SJSA1 (cell line): ENCODE measurements at places on chromosomes 1 and 21.

- peaks cover 21% of the 10 kb centered on the region for H3K4me1 ChIP-seq
- peak; percentile 53 for DNase-seq
- peak overlapping the region; percentile 61 for H3K27ac ChIP-seq
- no peak overlapping the region for H3K4me3 ChIP-seq
- H3K36me3 ChIP-seq, result peaks cover 42% of the 10 kb centered on the region
These were observed 40.0 kb upstream of the IKBKE start for GRCh38 chr1:206430031-206430983.

DNA sequence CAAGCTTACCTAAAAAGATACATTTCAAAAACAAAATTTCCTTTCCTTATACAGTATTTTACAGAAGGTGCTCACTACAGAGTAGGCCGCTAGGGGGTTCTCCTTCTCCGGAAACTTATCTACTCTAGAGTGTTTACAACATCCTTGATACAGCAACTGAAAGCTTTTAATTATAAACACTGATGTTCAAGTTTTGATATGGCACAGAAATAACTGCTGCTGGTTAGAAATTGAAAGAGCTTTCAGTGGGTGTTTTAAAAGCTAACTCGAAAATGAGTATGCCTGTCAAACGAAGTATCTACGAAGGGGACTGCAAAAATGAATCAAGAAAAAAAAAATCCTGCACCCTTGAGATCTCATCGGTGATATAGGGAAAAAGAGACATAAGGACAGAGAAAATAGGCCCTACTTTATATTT, 1.0 kb downstream of the YOD1 start:
- peak; percentile 62 for DNase-seq
- peaks cover 49% of the 10 kb centered on the region for H3K36me3 ChIP-seq
- peaks cover 20% of the 10 kb centered on the region for H3K4me1 ChIP-seq
- peak overlapping the region; percentile 89 for H3K4me3 ChIP-seq
- peak overlapping the region; percentile 79 for H3K27ac ChIP-seq

DNA sequence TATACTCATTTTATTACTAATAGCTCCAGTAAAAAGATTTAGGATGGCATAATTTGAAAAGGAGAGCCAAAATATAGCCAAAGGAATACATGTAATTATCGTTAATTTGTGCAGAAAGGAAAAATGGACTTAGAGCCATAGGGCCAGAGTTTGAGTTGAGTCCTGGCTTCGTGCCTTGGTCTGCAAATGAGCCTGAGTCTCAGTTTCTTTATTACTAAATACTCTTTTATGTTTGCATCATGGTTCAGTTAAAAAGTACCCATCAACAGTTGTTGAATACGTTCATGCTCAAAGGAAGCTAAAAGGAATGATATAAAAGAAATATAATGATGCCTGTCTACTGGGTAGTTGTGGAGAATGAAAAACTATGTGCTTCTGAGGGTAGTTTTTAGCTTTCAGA, 155.7 kb upstream of the FAM78B start:
- H3K27ac ChIP-seq, result no peak overlapping the region
- no peaks in the 10 kb centered on the region for H3K4me1 ChIP-seq
- H3K4me3 ChIP-seq, result no peak overlapping the region

GRCh38 chr1:36650200-36651065, 167.7 kb upstream of the CSF3R start:
- no peak overlapping the region for H3K4me3 ChIP-seq
- H3K27ac ChIP-seq, result no peak overlapping the region
- DNase-seq, result peak; percentile 10
- H3K36me3 ChIP-seq, result no peaks in the 10 kb centered on the region
- peaks cover 36% of the 10 kb centered on the region for H3K27me3 ChIP-seq

DNA sequence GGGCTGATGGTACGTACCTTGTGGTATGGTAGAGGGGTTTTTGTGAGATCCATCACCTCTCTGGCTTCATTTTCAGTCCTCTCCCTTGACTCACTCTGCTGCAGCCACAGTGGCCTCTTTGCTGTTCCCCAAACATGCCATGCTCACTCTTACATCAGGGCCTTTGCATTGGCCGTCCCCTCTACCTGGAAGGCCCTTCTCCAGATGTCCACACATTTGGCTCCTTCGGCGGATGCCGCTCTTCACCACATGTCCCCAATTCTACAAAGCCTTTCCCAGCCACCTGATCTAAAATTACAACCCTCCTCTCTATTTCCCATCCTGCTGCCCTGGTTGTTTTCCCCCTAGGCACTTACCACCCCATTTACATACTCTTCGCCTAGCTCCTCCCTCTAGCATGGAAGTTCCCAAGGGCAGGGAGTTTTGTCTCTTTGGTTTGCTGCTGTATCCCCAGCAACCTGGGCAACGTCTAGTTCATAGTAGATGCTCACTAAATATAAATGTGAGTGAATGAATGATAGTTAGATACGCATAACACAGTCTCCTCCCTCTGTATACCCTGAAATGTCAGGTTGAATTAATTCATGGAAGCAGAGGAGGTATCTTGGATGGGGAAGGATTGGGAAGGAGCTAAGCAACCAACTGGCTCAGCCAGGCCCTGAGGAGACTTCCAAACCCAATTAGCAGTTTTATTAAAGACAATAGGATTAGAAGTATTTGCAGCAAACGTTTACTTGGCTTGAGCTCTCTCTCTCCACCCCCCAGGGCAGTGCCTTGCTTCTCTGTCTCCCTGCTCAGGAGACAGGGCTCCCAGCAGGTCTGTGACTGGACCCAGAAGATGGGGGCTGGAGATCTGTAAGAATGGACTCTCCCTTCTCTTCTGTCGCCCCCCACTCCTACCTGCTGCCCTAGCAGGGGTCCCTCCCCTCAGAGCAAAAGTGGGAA, 264.2 kb downstream of the GRIK3 start:
- no peak for DNase-seq
- H3K4me3 ChIP-seq, result no peak overlapping the region
- H3K4me1 ChIP-seq, result no peaks in the 10 kb centered on the region

DNA sequence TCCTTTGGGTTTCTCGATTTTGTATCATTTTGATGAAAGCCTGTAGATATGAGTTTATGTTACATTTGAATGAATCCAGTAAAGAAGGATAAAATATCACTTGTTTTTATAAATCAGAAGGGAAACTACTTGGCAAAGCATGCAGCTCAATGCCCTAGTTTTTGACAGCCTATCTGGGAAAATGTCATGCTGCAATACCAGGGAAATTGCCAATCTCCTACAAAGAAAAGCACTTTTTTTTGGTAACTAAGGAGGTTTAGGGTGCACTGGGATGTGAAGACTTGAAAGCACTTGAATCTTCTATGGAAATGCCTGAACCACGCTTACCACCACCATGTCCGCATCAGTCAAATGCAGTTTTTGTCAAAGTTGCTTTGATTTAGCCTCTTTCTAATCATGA, 446.9 kb upstream of the LRRC7 start:
- H3K4me1 ChIP-seq, result peaks cover 14% of the 10 kb centered on the region
- H3K4me3 ChIP-seq, result no peak overlapping the region
- no peaks in the 10 kb centered on the region for H3K27me3 ChIP-seq
- H3K27ac ChIP-seq, result no peak overlapping the region
- no peaks in the 10 kb centered on the region for H3K36me3 ChIP-seq
